ENCODE measurements at places on chromosomes 11 and 22. TPM values are rescaled to one million over a fixed set of nuclear protein-coding genes. Genes with fewer than 3 reads are reported as not detected.
A peak's percentile ranks its signal among the peaks of the same experiment; 100 is the strongest.

GRCh38 chr22:17949642-17950473, 74.5 kb downstream of the MICAL3 start:
- DNase-seq, result no peak

ATM gene
- total RNA-seq, result 165 TPM

- DNase-seq, result no peak
Measured at GRCh38 chr22:38431266-38432010, 23.6 kb downstream of the KCNJ4 start.

PLEKHB1 gene
- total RNA-seq, result 38.8 TPM

APOL5 gene
- total RNA-seq, result not detected

- peak; percentile 58 for DNase-seq
Measured at GRCh38 chr11:2380807-2381350, 3.8 kb downstream of the CD81 start.

MMP1 gene
- 7.8 TPM for total RNA-seq

GRCh38 chr11:131626788-131627187, 256.4 kb downstream of the NTM start:
- DNase-seq, result no peak

DNA sequence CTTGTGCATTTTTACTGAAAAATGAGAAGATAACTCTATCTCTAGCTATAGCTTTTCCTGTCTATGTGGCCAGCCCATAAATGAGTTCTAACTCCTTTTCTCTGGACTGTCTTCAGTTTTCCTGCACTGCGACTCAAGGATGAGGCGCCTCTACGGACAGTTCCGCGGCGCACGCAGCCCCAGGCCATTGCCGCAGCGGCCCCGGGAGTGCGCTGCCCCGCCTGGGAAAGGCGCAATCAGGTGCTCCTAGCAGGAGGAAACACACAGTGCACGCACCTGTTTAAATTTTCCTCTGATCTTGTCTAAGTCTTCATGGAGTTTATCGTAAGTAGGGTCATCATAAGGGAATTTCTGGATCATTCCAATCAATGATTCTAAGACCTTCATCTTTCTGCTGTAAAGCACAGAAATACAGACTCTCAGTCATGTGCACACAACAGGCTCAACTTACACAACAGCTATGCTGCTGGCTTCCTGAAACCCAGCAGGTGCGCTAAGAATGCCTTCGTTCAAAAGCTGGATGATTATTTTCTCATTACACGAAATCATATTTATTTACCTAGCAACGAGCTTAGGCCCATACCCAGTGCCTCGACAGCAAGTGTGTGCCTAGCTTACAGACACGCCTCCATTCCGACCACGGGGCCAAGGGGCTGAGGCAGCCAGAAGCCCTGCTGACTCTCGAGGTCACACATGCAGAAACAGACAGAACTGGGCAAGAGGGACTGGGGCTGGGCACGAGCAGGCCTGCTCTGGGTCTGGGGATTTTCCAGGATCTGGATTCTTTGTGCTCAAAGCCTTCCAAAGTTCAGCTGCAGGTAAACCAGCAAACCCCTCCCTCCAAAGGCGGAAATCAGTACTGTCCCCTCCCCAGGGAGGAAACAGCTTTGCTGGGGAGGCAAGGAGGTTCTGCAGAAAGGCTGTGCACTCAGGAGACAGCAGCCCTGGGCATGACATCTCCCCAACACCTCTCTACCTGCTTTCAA, 7.2 kb downstream of the LTO1 start:
- DNase-seq, result no peak

- no peak for DNase-seq
Measured at GRCh38 chr11:101046947-101047346, 82.7 kb downstream of the PGR start.

- no peak for DNase-seq
Measured at GRCh38 chr11:34191578-34191977, 86.1 kb downstream of the NAT10 start.

ZBTB3 gene
- 12.9 TPM for total RNA-seq

DNA sequence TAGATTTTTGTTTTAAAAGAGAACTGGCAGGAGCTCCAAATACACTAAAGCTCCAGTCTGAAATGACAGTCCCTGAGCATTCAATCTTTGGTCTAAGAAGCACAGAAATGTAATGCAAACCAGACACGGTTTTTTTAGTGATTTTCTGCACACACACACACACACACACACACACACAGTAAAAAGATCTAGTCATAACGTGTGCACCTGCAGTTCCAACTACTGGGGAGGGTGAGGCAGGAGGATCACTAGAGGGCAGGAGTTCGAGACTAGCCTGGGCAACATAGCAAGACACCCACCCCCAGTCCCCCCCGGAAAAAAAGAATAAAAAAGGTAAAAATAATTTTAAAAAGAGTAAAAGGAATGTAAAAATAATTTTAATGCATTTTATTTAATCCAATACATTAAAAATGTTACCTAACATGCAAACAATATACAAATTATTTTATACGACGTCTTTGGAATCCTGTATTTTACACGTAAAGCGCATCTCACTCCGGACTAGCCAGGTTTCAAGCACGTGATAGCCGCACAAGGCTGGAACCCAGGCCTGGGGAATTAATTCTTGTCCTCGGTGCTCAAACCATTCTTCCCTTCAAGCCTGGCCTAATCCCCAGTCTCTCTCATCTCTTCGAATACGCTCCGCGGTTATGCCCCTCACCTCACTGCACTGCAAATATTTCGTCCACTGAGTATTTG, 762 bp upstream of the TBC1D22A start:
- no peak for DNase-seq

- no peak for DNase-seq
Measured at GRCh38 chr22:27115816-27116256, 458.4 kb downstream of the MIAT start.

CCDC34 gene
- total RNA-seq, result 4.0 TPM

CHST1 gene
- 2.4 TPM for total RNA-seq

MN1 gene
- 6.5 TPM for total RNA-seq

- DNase-seq, result no peak
Measured at GRCh38 chr11:4991060-4991459, 3.6 kb upstream of the OR51L1 start.

GRCh38 chr11:111573821-111574249, 28.4 kb upstream of the SIK2 start:
- peak; percentile 68 for DNase-seq

OR56B4 gene
- not detected for total RNA-seq

GRCh38 chr11:102926961-102927623, 28.4 kb downstream of the MMP13 start:
- DNase-seq, result peak; percentile 9

MICAL3 gene
- total RNA-seq, result 30.7 TPM

GRCh38 chr11:82494988-82495432, 238.7 kb downstream of the FAM181B start:
- peak; percentile 4 for DNase-seq

- no peak for DNase-seq
Measured at GRCh38 chr22:26838471-26838825, 181.1 kb downstream of the MIAT start.
